ENCODE measurements at places on chromosomes 4 and X.

GRCh38 chr4:157664726-157665125 lies 444.2 kb downstream of the GRIA2 start:
- no peak for DNase-seq

- no peak for DNase-seq
Observed at GRCh38 chrX:12469296-12469695, 321.9 kb upstream of the PRPS2 start.

GRCh38 chrX:41289095-41289494 lies 44.9 kb upstream of the DDX3X start:
- no peak for DNase-seq

- no peak for DNase-seq
Observed at GRCh38 chr4:68724426-68724825, 54.0 kb upstream of the UGT2B15 start.

DNA sequence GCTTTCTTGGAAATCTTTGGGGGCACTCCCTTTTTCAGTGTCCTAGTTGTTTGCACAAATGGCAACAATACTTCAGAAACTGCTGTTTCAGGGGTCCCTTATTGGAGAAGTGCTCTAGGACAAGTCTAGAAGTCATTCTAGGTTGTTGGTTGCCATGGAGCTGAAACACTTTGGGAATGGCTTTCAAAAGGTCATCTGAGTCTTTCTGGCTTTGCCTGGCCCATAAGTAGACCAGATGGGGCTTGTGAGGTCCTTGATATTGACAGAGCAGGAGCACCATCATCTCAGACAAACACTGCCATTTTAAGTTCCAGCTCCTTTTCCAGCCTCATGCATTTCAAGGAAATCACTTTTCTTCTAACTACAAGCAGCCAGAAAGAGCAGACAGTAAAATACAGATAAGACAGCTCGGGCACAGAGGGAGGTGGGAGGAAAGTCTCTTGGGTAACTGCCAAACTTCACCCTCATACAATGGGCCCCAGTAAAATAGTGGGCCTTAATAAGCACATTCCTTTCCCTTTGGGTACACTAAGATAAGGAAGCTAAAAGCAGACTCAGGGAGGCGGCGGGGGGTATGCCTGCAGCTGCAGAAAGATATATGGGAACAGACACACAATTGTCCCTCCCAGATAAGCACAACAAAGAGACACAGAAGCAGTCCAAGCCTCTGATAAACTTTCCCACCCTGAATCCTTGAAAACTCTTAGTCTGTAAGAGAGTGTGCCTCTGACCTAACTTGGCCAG lies 8.5 kb upstream of the NXF3 start:
- DNase-seq = no peak

DNA sequence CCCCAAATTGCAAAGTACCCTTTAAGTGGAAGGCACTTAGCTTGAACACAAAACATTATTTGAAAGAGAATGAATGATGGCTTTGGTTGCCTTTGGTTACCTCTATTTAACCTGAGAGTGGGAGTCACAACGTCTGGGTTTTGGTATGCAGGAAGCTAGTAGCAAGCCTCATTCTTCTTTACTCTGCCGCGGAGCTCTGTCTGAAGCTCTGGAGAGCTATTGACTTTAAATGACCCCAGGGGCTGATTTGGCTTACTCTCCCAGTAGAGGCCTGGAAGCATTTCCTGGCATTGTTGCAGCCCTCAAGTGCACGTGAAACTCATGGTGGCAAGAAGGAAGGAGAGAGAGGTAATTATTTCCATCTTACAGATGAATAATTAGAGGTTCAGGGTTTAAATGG lies 81.8 kb upstream of the MAGEA4 start:
- DNase-seq = no peak

GRCh38 chr4:161172396-161173026 lies 991.3 kb downstream of the FSTL5 start:
- DNase-seq = no peak

Data from GM12892 (cell line).